ENCODE measurements at places on chromosomes 2 and 18.

DNA sequence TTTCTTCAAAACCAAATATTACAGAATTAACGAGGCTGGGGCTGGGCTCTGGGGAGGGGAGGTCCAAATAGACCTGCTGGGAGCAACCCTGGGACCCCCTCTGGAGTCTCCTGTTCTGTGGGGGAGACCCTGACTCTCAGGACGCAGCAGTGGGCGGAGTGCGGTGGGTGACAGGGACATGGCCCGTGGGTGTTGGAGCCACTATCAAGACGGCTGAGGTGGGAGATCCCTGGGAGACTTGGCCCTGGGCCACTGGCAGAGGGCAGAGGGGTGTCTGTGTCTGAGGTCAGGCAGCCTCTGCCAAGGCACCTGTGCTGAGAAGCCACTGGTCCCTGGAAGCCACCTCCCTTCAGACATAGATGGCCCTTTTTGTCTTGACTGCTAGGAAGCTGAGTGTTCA is 79.5 kb upstream of the CTDP1 start:
- no peak for DNase-seq

DNA sequence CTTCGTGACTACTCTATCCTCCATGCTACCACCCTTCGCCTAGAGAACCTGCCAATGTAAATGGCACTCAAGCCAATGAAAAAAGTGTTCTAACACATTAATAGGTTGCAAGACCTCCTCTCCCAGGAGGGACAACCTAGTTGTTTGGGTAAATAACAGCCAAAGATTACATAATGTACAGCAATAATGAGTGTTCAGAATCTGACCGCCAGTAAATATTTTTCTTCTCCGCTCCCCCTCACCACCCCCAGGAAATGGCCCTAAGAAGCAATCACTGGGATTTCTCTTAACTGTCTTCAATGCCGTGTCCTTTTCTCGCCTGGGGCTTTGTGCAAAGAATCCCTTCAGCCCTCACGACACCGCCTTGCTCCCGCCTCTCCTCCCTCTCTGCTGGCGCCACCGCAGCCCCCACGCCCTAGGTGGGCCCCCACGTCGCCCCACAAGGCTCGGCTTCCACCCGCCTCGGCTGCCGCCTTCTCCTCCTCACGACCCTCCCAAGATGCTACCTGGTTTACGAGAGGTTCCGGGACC is 458 bp downstream of the HYCC2 start:
- peak; percentile 38 for DNase-seq

DNA sequence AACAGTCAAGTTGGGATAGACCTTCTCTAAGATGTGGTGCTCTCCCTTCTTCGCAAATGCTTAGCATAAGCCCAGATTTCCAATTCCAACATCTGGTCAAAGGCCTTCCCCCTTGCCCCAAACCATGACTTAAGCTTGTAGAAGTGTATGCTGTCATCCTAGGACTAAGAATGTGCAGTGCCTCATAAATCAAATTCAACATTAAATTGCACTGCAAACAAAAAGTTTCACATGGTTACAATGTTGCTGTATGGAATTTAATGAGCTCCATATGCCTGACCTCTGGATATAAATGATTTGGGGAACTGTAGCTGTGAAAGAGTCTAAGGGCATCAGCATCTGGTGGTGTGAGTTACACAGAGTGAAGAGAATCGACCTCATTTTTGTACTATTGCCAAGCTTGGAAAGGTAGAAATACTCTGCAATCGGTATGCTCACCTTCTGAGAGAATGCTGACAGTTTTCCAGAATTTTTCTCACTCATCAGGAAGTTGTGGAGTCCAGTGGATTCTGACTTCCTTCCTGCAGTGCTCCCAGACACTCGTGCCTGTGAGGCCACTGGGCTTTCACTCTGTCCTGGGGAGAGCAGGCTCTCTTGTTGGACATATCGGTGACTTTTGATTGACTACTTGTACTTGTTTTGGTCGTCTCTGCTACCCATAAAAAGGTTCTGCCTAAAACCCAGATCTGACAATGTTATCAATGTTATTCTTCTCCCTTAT is 40.6 kb downstream of the FASTKD2 start:
- DNase-seq = no peak

- DNase-seq = no peak
Measured at GRCh38 chr18:11990539-11990938, 9.2 kb downstream of the IMPA2 start.

GRCh38 chr2:205060269-205060668 is 515.0 kb downstream of the PARD3B start:
- DNase-seq = no peak

GRCh38 chr2:200188876-200189275 is 117.6 kb upstream of the SPATS2L start:
- no peak for DNase-seq

DNA sequence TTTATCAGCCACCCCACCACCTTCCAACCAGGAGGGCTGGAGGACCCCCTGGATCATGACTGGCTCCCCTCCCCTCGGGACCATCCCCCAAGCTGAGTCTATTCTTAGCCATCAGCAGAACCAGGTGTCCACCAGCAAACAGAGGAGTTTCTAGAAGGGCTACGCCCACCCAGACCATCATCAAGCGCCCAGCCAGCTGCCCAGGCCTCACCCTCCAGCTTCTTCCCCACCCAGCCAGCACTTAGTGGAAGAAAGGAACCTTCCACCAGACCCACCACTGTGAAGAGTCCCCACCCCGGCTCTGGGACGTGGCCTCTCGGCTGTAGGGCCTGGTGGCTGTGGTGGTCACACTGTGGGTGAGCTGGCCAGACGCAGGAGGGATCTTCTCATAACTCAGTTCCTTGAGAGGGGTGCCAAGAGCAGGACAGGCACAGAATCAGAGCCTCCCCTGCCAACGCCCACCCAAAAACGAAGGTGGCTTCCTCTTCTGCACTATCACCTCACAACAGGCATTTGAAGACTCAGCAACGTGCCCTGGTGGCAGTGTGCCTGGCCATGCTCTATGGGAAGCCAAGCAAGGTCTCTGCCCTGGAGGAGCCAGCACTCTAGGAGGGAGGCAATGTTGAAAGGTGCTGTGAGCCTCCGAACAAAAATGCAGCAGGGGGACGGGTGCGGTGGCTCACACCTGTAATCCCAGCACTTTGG is 19.0 kb downstream of the BIN1 start:
- DNase-seq = no peak

DNA sequence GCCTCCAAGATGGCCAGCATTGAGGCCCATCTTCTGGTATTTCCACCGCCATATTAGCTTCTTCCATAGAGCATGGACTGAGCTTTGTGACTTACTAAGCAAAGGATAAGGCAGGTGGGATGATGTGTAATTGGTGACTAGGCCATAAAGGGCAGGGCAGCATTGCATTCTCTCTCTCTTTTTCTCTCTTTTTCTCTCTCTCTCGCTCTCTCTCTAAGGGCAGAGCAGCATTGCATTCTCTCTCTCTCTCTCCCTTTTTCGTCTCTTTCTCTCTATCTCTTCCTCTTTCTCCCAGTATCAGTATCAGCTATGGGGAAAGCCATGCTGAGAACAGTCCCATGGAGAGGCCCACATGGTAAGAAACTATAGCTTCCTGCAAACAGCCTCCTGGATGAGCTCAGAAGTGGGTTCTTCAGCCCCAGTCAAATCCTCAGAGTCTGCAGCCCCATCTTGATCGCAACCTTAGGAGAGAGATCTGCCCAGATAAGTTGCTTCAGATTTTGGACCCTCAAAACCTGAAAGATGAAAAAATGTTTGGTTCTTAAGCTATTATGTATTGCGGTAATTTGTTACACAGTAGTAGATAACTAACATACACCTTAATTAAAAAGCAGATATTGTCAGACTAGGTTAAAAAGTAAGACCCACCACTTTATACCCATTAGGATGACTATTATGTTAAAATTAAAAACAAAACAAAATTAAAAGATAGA is 39.1 kb upstream of the MYCN start:
- no peak for DNase-seq

GRCh38 chr2:129768485-129769184 is 210.8 kb upstream of the RAB6C start:
- no peak for DNase-seq

- peak; percentile 93 for DNase-seq
Measured at GRCh38 chr18:50297621-50298442, 10.3 kb upstream of the CXXC1 start.

DNA sequence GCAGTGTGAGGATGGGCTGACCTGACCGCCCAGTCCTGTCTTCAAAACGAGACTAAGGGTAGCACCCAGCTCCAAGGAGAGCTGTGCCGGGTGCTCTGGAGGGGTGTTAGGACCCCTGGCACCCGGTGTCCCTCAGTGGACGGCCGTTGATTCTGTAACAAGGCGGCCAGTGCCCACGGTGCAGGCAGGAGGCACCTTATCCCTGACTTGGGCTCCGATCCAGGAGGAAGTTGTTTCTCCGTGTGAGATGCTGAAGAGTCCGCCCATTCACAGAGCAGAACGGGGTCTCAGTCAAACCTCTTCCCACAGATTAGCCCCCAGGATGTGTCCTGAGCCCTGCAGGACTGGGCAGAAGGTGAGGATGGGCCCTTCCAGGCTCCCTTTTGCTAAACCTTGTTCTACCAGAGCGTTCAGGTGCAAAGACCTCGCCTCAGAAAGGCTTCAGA is 123.0 kb downstream of the NFATC1 start:
- DNase-seq = no peak

DNA sequence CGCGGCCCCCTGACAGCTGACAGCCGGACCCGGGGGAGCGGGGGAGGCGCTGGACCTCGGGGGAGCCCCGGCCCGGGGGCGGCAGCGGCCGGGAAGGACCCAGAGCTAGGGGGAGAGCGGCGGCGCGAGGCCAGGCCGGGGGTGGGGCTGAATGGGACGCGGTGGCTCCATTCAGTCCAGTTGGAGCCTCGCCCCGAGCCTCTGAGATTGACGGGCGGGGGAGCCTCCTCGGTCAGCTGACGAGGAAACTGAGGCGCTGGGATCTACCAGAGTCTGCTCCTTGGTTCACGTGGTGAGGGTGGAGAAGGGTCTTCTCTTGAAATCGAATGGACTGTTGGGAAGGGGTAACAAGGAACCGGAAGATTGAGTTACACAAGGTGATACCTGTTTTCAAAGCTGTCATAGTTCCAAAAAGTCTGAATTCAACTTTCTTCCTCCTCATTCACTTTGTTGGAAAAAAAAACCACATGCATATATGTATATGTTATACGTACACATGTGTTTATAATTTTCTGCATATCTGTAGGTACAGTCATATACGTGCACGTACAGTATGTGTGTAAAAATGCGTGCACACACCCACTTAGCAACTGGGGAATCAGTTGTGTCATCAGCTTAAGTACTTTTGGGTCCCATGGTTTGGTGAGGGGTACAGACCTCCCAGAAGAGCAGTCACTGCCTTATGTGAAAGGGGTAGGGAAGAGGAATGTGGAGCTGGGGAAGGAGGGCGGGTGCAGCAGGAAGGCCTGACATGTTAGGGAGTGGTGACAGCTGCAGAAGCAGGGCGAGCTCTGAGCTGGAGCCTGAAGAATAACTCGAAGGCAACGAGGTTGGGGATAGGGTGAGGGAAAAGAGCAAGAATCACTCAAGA is 628 bp downstream of the PPP1R7 start:
- DNase-seq = no peak

DNA sequence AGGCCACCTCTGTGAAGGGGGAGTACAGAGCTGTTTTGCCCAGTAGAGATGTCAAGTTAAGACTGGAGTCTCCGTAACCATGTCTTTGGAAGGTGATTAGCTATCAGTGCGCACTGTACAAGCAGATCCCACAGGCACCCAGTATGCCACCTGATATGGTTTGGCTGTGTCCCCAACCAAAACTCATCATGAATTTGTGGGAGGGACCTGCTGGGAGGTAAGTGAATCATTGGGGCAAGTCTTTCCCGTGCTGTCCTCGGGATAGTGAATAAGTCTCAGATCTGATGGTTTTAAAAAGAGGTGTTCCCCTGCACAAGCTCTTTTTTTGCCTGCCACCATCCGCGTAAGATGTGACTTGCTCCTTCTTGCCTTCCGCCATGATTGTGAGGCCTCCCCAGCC is 90.2 kb downstream of the ACTR2 start:
- no peak for DNase-seq

GRCh38 chr2:129901754-129902415 is 77.6 kb upstream of the RAB6C start:
- no peak for DNase-seq

- DNase-seq = no peak
Measured at GRCh38 chr2:3420769-3421397, 41.4 kb downstream of the TRAPPC12 start.

DNA sequence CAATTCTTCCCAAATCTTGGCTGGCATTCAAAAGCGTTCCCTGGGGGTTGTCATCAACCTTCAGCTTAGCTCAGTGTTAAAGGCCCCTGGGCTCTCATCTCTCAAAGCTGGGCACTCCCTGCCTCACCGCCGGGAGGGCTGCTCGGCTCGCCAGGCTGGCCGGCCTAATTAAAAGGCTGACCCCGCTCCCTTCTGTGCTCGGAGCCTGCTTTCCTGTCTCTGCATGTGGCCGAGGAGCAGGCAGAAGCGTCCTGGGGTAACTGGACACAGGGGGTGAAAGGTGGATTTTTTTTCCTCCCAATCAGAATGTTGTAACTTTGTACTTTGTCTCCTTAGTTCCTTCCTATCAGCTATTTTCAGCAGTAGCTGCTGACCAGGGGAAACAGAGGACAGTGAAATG is 231.1 kb downstream of the GBX2 start:
- no peak for DNase-seq

DNA sequence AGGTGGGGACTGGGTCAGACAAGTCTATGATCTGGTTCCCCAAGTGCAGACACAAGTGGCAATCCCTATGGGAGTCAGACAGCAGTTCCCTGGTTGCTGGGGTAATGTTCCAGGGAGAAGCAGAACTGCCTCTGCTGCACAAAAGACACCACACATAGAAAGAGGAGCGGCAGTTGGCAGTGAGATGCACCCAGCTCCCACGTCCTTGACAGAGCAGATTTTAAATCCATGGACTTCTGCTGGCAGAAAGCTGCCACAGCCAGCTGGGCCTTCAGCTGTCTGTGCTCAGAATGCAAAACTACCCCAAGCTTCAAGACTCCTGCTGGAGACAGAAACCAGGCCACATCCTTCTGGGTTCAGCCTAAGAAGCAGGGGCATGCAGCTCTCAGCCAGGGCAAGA is 147.2 kb downstream of the ETAA1 start:
- DNase-seq = no peak

- peak; percentile 43 for DNase-seq
Measured at GRCh38 chr2:222427646-222428301, 3.4 kb downstream of the SGPP2 start.

DNA sequence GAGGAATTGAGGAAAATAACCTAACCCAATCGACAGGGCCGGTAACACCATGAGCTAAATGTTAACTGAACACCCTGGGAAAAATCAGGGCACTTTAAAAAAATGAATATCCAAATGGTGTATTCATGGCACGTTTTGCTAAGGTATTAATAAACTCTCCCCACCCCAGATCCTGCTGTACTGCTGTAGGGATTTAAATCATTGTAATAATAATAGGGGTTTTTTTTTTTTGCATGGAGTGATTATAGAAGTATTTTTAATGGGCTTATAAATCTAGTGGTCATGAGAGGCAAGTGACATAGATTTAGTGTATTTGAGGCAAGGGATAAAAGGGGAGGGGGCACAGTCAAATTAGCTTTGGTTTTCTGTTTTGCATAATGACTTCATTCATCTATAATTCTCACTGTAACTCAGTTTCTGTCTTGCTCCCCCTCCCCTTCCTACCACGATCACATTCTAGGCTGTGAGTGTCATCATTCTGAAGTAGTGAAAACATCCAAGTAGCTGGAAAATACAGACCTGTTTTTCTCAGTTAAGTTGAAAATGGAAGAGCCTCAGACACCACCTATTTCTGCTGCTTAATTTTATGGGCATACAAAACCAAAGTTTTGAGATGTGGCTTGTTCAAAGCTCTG is 18.2 kb upstream of the MGAT5 start:
- DNase-seq = no peak

- DNase-seq = no peak
Measured at GRCh38 chr18:22257022-22257543, 87.7 kb downstream of the GATA6 start.
